ENCODE measurements at places on chromosomes 1 and 21. TPM values are rescaled to one million over a fixed set of nuclear protein-coding genes. Genes with fewer than 3 reads are reported as not detected.

TFAP2E gene
- polyA plus RNA-seq: 0.37 TPM

KRTAP12-2 gene
- polyA plus RNA-seq: not detected

LIN28A gene
- not detected for polyA plus RNA-seq

MED8 gene
- 30.6 TPM for polyA plus RNA-seq

POMGNT1 gene
- polyA plus RNA-seq: 32.1 TPM

PPP1R15B gene
- polyA plus RNA-seq: 9.3 TPM

PDE9A gene
- polyA plus RNA-seq: 9.0 TPM

PLPPR5 gene
- not detected for polyA plus RNA-seq

VANGL2 gene
- 0.46 TPM for polyA plus RNA-seq

PIGC gene
- 25.6 TPM for polyA plus RNA-seq

LINGO4 gene
- 0.06 TPM for polyA plus RNA-seq

INPP5B gene
- polyA plus RNA-seq: 7.2 TPM

VHLL gene
- not detected for polyA plus RNA-seq

CENPS gene
- 27.1 TPM for polyA plus RNA-seq

TMEM240 gene
- polyA plus RNA-seq: 2.8 TPM

ANGPTL7 gene
- not detected for polyA plus RNA-seq

CYP4Z1 gene
- not detected for polyA plus RNA-seq

COL11A1 gene
- not detected for polyA plus RNA-seq

FMO5 gene
- 29.8 TPM for polyA plus RNA-seq

Data from stomach (tissue), 19 donors.